Lower leg skin (tissue), 4 donors: ENCODE measurements at places on chromosomes 1 and 21. TPM values are rescaled to one million over a fixed set of nuclear protein-coding genes. Genes with fewer than 3 reads are reported as not detected.

The HTR6 gene
- total RNA-seq = not detected

- no peak for DNase-seq
These were observed 33.3 kb downstream of the TMEM51 start for GRCh38 chr1:15186846-15187151.

DNA sequence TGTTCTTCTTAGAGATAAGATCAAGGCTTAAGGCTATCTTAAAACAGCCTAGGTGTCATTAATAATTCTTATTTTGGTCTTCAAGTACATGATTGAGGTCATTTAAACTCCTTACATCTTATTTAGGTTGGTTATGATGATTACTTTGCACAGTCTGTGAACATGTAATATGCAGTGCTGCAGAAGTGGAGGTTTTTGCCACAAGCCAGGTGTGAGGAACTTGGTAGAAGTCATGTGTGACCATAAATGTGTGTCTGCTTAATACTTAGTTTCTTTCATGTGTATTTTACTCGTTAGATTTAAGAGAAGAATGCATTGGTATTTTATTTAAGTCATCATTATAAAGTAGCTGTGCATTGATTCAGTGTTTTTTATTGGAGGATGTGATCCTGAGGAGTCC is 10.1 kb downstream of the ATG4C start:
- no peak for DNase-seq

GRCh38 chr1:213120386-213120785 is 69.3 kb downstream of the RPS6KC1 start:
- DNase-seq = no peak

The FMO2 gene
- total RNA-seq = 10.0 TPM

DNA sequence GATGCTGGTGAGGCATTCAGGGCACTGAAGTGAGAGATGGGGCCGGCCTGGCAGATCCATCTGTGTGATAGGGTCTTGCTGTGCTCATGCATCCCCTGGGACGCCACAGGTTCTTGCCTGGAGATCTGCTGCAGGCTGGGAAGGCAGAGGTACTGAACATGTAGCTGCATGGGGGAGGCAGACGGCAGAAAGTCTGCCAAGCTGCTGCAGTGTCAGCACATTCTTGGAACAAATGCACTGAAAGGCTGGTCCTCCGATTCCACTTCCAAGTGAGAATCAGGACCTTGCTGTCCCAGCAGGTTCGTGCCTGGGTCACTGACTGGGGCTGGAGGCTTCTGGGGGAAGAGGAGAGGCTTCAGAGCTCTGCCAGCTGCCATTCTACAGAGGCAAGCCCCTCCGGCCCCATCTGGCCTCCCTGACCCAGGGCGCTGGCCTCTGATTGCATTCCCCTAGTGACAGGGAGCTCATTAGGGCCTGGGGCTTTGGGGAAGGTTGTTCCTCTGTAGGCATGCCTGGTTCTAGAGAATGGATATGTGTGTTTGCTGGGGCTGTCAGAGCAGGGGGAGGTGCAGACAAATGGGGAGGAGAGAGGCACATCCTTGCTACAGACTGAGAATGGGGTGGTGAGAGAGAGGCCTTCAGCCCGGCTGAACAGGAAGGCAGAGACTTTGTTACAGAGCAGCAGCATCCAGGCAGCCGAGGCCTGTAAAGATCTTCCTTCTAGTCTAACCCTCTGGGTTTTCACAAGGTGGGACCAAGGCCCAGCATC is 174.0 kb downstream of the TRABD2B start:
- no peak for DNase-seq

The PPFIA4 gene
- 1.8 TPM for total RNA-seq

The TPTE gene
- not detected for total RNA-seq

DNA sequence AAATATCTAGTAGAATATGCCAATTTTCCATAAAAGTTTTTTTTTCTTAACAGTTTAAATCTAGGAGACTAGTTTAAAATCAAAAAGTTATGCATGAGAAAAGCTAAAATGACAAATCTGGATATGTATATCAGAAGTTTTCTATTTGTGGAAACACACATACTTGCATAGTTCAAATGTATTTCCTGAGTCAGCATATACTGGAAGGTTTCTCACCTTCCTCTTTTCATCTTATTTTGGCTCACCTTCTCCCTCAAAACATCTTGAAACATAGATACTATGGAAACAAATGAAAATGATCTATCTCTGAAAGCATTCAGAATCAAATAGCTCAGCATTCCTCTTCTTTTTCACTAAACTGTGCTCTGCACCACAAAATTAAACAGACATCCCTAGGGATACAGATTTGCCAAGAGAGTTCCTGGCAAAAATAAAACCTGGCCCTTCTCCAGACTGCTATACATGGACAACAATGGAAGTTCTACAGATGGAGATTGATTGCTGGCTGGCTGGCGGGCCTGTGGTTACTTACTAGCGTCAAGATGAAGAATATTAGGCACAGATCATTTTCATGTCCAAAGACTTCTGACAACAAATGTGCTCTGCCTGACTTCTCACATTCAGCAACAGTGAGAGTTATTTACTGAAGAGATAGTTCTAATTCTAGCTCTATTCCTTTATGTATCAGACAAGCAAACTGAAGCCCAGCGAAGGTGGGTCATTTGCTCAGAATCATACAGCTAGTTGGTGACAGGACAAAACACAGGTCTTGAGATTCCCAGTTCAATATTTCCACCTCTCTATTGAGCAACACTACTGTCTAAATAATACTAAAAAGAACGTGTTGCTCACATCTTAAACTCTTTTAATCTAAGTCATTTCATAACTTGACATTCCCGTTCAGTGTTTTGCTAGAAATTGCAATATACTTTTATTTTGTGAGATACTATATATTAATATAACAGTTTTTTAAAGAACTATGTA is 26.6 kb downstream of the DIPK1A start:
- DNase-seq = peak; percentile 49

- DNase-seq = no peak
These were observed 43.0 kb downstream of the ATP6V1G3 start for GRCh38 chr1:198497326-198498102.

GRCh38 chr1:103949779-103950178 is 200.1 kb downstream of the AMY1C start:
- DNase-seq = no peak

The OVAAL gene
- total RNA-seq = not detected

DNA sequence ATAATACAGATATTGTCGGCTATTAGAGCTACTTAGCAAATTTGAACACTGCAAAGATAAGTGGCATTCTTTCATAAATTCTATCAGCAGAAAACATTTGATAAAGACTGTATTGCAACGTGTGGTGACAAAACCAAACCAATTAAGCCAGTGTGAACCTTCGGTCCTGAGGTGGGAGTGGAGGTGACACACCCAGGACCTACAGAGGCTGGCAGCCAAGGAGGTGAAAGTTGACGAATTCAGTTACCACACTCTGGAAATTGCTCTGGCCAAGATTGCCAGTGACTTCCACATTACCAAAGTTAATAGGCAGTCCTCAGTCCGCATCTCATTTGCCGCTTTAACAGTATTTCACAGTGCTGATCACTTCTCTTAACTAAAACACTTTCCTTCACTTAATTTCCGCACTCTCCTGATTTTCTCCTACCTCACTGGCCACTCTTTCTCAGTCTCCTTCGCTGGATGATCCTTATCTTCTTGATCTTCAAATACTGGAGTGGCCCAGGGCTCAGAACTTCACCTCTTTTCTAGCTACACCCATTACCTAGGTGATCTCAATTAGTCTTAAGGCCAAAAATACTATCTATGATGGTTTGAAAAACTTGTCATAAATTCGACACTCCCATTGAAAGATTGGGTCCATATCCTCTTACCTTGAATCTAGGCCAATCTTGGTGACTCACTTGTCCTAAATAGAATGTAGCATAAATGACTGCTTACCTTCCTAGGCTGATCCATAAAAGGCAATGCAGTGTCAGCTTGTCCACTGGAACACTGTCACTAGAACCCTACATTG is 5.1 kb upstream of the CDC42BPA start:
- no peak for DNase-seq

GRCh38 chr1:209569455-209570207 is 13.9 kb upstream of the CAMK1G start:
- DNase-seq = peak; percentile 82

DNA sequence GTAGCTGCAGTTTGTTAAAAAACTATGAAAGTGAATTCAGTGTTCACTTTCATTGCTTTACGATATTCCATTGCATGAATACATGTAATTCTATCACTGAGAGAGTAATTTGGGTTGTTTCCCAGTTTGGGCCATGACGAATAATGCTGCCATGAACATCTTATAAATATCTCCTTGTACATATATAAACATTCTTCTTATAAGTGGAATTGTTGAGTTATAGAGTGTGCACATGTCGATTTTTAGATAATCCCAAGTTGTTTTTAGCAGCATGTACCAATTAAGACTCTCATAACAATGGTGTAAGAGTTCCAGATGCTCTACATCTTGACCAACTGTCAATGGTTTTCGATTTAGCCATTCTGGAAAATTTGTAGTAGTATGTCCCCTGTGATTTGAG is 40.9 kb downstream of the ALG6 start:
- no peak for DNase-seq

- no peak for DNase-seq
These were observed 480.4 kb upstream of the CAMK1G start for GRCh38 chr1:209103092-209103491.

The OR6K6 gene
- not detected for total RNA-seq

DNA sequence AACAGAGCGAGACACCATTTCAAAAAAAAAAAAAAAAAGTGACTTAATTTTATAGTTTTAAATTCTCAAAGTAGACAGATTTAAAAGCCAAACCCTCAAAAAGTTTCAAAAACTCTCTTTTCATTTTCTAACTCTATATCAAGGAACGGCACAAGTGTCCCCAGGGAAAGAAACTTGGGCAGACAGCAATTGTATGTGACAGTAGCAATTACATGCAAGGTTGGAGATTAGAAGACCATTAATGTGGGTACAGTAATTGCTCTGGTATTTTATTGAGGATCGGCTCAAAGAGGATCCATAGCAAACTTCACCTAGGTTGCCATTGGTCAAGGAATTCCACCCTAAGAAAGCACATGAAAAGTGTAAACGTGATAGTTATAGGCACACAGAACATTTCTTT is 46.2 kb downstream of the ACBD6 start:
- DNase-seq = no peak

The GOLT1A gene
- total RNA-seq = not detected

DNA sequence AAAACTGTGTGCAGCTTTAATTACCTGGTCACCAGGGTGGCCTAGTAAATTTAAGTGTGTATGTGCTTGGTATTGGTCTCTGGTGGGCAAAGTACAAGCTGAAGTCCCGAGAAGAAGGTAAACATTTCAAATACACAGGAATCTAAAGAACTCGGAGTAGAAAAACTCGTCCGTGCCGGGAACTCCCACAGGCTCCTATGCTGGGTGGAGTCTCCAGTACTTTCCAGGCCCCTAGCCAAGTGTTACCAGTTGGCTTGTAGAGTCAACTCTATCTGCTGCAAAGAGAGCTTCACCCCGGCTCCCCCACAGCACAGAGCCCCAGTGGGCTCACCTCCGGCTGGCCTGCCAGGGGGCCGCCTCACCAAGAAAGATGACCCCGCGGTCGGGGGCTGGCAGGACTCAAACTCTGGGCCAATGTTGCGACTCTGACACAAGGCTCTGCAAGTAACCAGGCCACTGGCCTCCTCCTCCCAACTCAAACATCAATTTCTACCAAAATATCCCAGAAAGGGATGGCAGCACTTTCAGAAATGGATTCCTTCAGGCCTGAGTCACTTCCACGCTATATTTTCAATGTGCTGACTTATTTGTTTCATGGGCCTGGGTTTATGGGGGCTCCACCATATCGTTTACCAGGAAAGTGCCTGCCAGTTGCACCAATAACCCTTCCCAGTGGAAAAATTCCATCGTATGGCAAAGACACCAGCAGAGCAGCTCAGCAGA is 73.9 kb downstream of the SLC66A1 start:
- peak; percentile 70 for DNase-seq

The KIRREL1 gene
- total RNA-seq = 8.8 TPM

GRCh38 chr1:218967836-218968235 is 205.8 kb upstream of the LYPLAL1 start:
- no peak for DNase-seq

GRCh38 chr1:37485902-37486679 is 11.7 kb downstream of the ZC3H12A start:
- peak; percentile 81 for DNase-seq

DNA sequence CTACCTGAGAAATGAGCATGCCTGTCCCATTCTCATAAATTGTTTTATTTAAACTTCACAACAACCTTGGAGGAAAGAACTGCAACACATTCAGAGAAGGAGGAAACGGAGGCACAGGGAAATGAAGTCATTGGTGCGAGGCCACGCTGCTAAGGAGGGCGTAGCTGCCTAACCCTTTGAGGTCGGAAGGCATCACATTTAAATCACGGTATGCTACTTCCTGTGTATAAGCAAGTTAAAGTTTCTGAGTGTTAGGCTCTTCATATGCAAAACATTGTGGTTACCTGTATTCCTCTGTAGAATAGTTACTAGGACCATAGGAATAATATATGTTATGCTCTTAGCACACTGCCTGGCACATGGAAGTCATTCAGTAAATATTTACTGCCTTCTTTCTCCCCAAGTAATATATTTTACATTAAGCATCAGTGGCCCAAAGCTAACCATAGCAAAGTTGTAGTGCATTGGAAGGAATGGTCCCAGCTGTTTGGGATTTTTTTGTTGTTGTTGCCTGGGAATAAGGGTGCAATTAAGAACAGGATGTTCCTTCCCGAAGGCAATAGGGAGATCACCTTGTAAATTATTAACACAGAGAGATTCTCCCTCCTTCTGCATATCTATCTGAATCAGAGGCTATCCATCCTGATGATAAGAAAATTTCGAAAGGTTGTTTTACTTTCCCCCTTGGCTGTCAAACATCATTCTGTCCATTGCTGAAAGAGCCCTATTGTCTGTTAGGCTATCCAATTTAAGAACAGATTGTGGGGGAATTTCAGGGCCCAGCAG is 192.2 kb upstream of the C8B start:
- no peak for DNase-seq

GRCh38 chr1:38213646-38214434 is 167.2 kb upstream of the POU3F1 start:
- DNase-seq = no peak

DNA sequence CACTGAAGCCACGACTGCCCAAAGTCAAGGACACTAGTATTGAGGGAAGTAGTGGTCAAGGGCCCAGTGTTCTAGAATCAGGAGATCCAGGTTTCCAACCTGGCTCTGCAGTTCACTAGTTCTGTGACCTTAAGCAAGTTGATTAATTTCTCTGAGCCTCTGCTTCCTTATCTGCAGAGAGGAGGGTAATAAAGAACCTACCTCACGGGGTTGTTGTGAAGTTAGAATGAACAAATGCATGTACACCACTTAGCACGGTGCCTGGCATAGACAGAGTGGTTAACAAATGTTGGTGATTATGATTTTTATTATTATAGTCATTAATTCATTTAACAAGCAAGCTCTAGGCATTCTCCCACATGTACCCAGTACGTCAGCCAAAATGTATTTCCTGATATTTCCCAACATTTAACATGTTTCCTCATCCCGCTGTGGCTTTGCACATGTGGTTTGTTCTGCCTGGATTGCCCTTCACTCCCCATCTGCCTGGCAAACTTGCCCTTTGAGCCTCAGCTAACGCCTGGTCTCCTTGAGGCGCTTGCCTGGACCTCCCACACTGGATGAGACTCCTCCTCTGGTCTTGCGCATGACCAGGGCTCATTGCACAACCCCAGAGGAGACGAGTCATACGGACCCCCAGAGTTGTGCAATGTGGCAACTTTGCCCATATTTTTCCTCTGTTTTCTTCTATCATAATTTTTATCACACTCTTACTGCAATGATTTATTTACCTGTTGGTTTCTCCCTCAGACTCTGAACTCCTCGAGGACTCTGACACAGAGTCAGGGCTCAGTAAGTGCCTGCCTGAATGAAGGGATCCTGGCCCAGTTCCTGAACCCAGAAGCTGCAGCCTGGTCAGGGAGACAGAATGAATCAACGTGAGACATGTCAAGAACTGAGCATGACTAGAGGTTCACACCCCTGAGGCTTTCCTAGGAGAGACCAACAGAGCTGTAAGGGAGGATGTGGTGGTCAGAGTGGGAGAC is 20.7 kb upstream of the MFSD2A start:
- peak; percentile 93 for DNase-seq
